ENCODE measurements at places on chromosomes 4 and X.

GRCh38 chr4:181528570-181529184 lies 714.5 kb upstream of the TENM3 start:
- peak; percentile 74 for DNase-seq

- DNase-seq, result no peak
Observed at GRCh38 chrX:133454491-133454914, 39.2 kb upstream of the GPC4 start.

DNA sequence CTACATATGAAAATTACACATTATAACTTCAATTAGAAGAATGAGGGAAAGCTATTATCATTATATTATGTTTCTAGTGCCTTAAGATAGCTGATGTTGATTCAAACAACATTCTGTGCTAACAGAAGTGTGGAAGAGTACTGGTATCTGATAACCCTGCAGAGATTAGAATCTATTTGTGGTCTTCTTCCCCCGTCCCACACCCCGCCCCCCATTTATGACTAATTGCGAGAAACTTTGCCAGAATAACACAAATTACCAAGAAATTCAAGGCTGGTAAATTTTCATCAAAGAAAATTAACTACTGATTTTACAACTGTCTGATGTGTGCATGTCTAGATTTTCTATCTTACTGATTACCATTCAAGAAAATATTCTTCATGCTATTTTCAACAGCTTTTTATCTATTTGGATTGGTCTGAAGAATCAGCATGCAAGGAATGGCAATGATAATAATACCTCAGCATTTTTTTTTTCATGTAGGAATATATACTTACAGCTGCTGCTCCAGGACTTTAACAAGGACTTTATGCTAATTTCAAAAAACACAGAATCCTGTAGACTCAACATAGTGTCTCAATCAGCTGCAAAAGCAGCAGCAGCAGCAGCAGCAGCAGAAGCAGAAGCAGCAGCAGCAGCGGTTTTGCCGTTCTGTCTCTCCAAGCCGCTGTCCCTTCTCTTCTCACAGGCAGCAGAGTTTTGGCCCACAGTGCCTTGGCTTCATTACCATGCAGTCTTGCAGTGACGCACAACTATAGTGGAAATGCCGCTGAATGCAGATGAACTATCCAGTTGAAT lies 126.7 kb downstream of the FRYL start:
- peak; percentile 56 for DNase-seq

DNA sequence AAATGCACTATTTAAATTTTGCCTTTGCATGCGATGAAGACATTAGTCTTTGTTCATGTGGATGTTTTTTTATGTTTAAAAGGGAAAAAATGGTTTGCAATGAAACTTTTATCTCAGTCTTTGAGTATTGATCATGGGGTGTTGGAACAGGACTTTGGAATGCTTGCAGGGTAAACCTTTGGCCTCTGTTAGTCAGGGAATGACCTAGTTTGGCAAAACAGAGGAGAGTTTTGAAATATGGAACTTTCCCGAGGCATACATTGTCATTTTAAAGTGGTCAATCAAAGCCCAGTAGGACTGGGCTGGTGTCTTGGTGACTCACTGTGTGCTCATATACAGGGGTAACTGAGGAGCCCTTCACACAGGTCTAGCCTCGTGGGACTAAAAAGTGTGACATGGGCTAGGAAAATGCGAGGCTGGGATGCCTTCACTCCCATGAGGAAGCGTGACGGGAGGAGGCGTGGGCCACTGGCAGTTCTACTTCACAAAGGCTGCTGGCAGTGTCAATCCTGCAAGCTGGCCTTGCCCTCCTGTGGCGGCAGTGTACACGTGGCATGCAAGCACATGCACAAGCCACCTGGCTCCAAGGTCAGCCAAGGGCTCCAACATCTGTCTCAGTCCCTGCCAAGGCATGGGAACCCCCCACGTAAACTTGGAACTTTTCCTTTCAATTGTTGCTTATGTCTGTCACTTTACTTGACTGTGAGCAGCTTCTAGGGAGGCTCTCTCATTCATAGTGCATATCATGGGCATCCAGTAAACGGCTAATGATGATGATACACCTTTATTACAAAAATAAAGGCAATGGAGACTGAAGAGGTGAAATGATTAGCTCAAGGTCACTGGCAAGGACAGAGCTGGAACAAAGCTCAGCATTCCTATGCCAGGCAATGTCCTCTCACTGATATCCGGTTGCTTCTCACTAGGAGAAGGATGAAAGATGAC lies 5.2 kb upstream of the F11 start:
- peak; percentile 8 for DNase-seq

DNA sequence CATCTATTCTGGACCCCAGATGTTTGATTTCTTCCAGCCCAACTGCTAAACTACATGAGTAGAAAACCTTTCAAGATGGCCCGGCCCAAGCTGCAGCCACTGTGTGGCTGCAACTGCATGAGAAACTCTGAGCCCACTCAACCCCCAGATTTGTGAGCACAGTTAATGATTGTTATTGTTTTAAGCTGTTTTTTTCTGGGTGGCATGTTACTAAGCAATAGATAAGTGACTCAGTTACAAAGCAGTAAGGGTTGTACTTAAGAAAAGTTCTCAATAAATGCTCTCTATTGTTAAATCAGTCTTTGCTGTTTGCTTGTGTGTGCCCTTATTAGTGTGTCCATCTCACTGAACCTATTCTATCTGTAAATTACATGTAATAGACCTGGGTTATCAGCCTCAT lies 51.8 kb downstream of the GC start:
- no peak for DNase-seq

DNA sequence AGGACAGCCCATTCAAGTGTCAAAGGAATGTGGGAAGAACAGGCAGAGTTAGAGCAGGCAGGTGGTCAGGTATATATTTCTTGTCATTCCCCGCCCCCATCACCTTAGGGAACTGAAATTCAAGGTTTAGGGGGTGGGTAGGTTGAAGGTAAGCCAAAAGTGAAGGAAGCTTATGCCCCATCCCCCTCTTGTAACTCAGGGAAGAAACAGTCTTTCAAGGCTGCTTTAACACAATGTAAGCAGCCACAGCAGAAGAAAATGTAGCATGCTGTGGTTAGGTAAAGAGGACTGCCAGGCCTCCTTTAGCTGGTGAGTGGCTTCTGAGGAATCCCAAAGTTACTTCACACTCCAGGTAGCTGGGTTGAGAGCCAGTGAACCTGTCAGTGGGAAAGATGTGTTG lies 122.3 kb downstream of the RS1 start:
- DNase-seq, result no peak

DNA sequence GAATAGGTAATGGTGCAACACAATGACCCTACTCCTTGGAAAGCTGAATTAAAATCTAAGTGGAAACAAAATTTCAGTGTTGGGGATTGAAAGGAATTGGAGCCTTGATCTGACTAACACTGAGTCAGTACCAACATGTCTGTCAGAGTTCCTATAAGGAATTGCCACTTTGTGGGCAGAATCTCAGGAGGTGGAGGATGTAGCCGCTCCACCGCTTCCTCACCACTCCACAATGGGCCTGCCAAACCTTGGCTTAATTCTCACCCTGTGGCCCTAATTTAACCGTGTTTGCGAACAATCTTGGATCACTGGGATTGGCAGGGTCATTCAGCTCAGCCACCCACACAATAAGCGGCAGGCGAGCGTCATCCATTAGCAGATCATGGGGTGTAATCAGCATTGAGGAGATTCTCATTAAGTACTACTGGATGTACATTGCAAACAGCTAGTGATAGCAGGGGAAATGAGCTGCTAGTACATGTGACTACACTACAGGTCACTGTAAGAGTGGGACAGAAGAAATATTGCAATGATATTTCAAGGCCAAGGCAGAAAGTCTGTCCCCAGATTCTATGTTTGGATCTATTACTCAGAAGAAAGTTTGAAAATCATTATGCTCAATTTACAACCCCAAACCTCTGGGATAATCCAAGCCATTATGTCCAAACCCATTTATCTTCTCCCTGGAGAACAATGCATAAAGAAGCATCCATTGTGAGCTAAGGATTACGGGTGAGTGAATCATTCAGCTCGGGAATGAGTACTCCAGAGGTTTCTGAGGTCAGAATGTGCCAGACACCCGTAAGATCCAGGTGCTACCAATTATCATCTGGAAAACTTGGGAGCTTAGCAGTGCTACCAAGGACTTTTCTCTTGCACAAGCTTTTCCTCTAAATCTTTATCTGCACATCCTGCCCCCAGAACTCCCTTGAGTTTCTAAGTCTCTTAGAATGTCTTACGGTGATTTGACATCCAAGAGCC lies 5.8 kb downstream of the SRPX start:
- peak; percentile 94 for DNase-seq

GRCh38 chr4:86627462-86628135 lies 33.5 kb downstream of the PTPN13 start:
- DNase-seq, result no peak

DNA sequence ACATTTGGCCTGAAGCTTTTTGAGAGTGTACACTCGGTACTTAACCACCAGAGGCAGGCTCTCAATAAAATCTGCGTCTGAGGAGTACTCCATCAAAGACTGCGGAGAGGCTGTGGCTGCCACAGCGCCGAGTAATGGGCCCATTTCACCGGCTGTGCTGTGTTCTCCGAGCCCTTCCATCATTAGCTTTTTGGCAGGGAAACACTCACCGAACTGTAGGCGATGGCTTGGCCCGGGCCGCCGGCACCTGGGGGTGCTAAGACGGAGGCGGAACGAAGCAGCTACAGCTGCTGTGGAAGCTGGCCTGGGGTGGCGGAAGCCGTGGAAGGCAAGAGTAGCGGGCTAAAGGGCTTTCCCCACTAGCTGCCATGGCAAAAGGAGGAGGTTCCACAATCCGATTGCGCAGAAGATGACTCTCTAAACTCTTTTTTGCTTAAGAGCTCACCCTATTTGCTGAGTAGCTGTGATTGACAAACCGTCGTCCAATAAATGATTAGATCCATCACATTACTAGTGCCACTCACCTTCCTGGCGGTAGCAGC lies 48.5 kb upstream of the PABPC1L2A start:
- DNase-seq, result no peak

GRCh38 chrX:44314259-44314734 lies 29.2 kb downstream of the EFHC2 start:
- DNase-seq, result peak; percentile 11

GRCh38 chr4:79584902-79585301 lies 176.9 kb upstream of the GK2 start:
- DNase-seq, result no peak

- DNase-seq, result no peak
Observed at GRCh38 chr4:175034986-175035705, 117.0 kb downstream of the ADAM29 start.

All from fibroblast of skin of right biceps (primary cell).